ENCODE measurements at places on chromosomes 16 and 17.

GRCh38 chr17:16463358-16464302, 28.4 kb downstream of the LRRC75A start:
- DNase-seq = no peak

DNA sequence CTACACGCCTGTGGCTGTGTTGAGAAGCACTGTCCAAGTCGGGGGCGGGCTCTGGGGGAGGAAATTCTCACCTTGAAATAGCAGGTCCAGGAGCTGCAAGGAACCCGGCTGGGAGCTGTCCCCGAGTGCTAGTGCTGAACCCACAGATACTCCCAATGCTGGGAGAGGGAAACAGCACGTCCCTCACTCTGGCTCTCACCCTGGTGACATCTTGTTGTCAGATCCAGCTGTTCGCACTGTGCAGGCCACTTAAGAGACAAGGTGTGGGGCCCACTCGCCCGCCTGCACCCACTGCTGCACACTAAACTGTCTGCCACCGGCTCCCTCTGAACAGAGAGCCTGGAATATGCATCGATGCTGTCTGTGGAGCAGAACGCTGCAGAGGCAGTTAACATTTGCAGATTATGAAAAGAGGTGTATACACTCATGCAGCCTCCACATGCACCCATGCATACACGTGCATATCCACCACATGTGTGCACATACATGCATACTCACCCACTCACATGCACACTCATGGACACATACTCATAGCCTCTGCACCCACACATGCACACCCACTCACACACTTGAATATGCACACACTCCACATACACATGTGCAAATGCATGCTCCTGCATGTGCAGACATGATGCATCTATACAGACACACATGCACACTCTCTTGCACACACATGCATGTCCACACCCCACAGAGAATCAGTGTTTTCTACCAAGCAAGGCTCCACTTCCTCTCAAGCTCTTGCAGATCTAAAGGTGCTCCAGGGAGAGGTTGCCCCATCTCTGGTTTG, 42.0 kb downstream of the MGAT5B start:
- no peak for DNase-seq

GRCh38 chr16:30780549-30780948, 6.5 kb downstream of the ZNF629 start:
- DNase-seq = no peak

- no peak for DNase-seq
These were observed 10.5 kb downstream of the XYLT2 start for GRCh38 chr17:50356418-50356817.

DNA sequence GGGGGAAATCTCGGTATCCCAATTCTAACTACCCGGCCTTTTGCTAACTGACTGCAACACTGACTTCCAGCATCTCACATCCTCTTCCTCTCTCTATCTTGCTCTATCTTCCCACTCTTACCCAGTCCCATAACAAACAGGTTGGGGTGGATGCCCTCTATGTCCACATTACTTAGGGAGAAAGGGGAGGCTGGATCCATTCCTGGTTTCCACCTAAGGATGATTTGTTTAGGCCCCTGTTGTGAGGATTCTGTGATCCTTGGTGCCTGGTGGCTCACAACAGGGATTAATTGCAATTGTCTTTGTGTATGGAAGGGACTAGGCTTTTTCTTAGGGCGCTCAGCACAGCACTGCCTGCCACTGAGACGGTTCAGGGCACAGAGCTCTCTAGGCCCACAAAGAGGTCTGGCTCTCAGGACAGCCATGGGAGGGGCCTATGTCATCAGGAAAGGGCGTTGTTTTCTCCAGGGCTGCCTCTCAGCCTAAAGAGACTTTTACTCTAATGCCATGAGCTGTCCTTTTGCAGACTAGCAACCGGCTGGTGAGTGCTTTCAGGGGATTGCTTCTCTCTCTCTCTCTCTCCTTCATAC, 612.1 kb upstream of the SALL1 start:
- DNase-seq = no peak

GRCh38 chr16:57157533-57157932, 28.3 kb downstream of the PSME3IP1 start:
- DNase-seq = no peak

DNA sequence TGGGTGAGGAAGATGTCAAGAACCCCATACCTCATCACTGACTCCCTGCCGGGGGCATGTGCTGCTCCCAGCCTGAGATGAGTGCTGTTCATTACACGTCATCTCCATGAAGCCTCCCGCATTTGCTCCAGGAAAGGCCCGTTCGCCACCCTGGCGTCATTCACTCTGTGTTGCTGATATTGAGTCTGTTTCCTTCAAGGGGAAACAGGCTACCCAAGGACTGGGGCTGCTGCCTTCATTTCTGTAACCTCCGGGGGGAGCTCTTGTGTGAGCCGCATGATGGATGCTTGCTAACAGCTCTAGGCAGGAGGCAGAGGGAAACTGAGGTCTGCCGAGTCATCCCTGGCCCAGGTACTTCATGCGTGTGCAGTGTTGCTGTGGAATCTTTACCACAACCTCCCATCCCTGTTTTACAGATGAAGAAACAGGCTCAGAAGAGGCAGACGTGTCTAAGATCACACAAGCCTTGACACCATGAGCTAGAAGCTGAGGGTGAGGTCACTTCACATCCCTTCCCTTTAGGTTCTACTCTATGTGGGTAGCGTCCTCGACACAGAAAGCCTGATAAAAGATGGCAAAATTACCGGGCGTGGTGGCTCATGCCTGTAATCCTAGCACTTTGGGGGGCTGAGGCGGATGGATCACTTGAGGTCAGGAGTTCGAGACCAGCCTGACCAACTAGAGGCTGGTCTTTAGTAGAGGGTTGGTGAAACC, 3.5 kb upstream of the ARMC5 start:
- no peak for DNase-seq

DNA sequence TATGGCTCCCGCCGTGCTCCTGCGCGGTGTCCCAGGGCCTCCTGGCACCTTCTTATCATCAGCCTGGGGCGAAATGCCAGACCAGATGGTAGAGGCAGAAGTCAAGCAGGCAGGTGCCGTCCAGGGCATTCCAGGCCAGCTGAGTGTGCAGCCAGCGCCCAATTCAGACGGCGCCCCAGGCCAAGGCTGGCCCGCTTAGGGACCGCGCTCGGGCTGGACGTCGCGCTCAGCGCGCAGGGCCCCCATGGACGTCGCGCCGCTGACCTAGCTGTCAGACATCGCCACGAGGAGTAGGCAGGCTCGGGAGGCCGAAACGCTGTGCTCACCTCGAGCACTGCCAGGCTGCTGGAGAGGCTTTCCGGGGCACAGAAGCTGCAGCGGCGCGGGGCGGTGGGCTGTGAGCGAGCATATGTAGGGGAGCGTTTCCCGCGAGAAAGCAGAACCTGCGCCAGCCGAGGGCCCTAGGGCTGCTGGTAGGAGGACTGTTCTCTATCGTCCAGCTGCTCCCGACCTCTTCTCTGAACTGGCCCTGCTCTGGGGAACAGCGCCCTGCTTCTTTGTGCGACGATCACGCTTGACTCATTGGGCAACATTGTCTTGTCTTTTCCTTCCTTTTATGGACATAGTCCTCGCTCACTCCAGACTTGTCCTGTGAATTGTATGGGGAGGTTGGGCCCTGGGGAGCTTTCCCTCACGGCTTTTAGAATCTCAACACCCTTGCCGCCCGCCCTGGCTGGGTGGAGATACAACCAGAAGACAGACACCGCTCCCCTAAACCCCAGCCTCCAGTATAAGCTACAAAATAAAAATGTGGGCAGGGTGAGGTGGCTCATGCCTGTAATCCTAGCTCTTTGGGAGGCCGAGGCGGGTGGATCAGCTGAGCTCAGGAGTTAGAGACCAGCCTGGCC, 8.4 kb upstream of the CA4 start:
- no peak for DNase-seq

DNA sequence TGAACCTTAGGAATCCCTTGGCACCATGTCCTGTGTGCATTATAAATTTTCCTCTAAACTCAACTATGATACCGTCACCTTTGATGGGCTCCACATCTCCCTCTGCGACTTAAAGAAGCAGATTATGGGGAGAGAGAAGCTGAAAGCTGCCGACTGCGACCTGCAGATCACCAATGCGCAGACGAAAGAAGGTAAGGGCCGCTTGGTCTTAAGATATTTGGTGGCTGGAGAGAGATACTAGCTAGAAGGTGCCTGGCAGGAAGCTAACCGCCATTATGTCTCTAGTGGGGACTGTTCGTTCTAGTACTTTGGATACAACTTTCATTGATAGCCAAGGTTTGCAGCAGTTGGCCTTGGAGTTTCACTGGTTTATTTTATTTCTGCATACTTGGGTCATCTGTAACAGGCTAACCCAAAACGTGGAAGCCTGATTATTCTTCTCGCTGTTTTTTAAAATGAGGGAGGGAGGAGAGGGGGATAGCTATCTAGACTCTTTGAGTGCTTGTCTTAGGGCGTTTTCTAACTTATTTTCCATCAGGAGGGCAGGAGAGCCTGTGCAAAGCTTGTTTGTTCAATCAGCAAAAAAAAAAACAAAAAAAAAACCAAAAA, 1.3 kb downstream of the RBBP6 start:
- DNase-seq = no peak
